ENCODE measurements at places on chromosomes 12 and 14.

GRCh38 chr14:61573321-61573720 is 122.0 kb upstream of the HIF1A start:
- DNase-seq: no peak

- no peak for DNase-seq
Observed at GRCh38 chr12:94832780-94833681, 170.5 kb downstream of the NDUFA12 start.

GRCh38 chr12:117069101-117069797 is 30.0 kb downstream of the TESC start:
- DNase-seq: no peak

GRCh38 chr14:95733212-95733611 is 19.3 kb upstream of the TCL1A start:
- DNase-seq: no peak
